ENCODE measurements at places on chromosomes 1 and 21.

DNA sequence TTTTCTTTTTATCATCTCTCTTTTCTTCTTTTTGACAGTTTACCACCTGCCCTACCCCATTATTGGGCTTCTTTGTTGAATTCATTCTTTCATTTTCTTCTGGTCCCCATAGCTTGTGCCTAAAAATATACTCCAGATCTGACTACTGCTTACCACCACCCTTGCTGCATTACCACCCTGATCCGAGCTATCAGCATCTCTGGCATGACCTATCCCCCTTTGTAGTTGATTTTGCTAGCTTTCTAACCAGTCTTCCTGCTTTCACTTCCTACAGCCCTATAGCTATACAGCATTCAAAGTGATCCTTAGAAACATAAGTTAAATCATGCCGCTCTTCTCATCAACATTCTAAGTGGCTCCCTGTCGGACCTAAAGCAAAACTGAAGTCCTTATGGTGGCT, 59.4 kb upstream of the MPC2 start:
- no peak for DNase-seq

- DNase-seq: no peak
Observed at GRCh38 chr1:201942129-201942495, 4.2 kb downstream of the LMOD1 start.

GRCh38 chr1:81407000-81407821, 393.5 kb upstream of the ADGRL2 start:
- no peak for DNase-seq

- DNase-seq: no peak
Observed at GRCh38 chr1:201535046-201535918, 3.6 kb upstream of the NAV1 start.

GRCh38 chr1:180505732-180506335, 3.5 kb upstream of the ACBD6 start:
- no peak for DNase-seq

DNA sequence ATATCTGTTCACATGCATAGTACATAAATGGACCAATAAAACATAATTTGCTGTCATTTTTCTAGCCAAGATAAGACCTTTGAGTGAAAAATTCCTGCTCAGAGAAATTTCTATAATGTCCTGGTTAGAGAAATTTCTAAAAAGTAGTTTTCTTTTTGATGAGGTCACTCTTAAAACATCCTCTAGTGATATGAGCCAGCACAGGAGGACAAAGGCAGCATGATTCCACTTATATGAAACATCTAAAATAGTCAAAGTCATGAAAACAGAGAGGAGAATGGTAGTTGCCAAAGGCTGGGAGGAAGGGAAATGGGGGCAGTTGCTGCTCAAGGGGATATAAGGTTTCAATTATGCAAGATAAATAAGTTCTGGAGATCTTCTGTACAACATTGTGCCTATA, 239.4 kb downstream of the BACH1 start:
- no peak for DNase-seq

DNA sequence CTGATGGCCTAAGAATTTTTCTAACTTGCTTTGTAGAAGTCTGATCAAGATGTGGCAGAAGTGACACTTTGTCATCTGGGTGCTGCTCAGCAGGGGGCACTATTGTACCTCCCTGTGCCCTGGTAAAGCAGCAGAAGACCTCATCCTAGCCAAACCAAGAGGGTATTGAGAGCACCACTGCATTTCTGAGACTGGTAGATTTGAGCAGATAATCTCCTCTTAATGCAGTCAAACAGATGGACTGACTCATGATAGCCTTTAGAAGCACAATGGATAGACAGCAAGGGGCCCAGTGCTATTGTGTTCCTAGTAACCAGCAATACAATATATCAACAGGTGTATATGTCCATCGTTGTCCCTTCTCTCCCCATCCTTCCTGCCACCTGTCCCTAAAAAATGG, 5.7 kb downstream of the TPM3 start:
- peak; percentile 47 for DNase-seq

- DNase-seq: no peak
Observed at GRCh38 chr1:217857061-217857460, 225.9 kb downstream of the SPATA17 start.

DNA sequence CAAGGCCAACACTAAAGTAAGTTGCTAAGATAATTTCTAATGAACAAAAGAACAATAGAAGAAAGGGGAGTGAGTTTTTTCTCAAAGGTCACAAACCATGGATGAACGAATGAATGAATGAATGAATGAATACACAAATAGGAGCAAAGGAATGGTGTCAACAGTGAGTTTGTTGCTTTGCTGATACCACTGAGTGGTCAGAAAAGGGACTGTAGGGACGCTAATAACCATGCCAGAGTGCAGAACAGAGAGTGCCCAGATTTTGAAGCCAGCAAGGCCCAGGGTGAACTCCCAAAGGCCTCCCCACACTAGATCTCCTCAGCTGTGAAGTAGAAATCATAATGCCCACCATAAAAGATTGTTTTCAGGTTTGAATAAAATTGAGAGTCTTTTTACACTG, 15.9 kb downstream of the CD58 start:
- no peak for DNase-seq

GRCh38 chr21:26096494-26097371, 73.8 kb downstream of the APP start:
- DNase-seq: no peak

GRCh38 chr1:206912445-206913095, 9.2 kb downstream of the FCMR start:
- peak; percentile 50 for DNase-seq

- no peak for DNase-seq
Observed at GRCh38 chr1:117803318-117803717, 126.1 kb downstream of the GDAP2 start.

- DNase-seq: no peak
Observed at GRCh38 chr1:96515430-96515829, 206.2 kb upstream of the PTBP2 start.

DNA sequence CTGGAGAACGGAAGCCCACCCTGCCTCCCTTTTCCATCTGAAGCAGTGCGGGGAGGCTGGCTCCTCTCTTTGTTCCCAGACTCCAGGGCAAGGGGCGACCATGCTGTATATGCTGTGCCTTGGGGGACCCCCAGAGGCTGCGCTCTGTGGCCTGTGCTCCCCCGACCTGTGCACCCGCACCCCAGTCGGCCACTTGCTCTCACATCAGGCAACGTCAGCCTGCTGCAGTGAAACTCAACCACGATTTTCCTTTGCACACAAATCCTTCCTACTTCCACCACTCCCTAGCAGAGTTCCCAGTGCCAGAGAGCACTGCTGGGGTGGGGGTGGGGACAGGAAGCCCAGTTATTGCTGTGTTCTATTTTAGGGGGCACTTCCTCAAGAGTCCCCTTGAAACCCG, 52.5 kb downstream of the SIM2 start:
- no peak for DNase-seq

- no peak for DNase-seq
Observed at GRCh38 chr1:87403061-87403820, 74.6 kb downstream of the LMO4 start.

GRCh38 chr1:69568421-69569174, 876 bp downstream of the LRRC7 start:
- DNase-seq: no peak

DNA sequence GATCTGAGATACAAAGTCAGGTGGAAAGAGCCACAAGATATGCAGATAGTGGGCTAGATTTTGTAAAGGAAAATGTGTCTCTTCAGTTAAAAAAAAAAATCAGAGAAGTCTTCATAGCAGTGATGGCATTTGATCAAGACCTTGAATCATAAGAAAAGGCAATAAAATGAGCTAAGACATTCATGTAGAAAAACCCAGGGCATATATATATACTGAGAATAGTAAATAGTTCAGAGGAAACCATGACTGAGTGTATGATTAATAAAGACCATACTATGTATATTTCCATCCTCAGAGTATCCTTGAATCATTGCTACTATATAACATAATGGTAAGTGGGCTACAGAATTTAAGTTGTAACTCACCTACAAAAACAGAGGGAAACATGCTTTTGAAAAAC, 321.7 kb upstream of the NR5A2 start:
- DNase-seq: no peak

- DNase-seq: no peak
Observed at GRCh38 chr1:181040284-181040865, 6.6 kb downstream of the MR1 start.

DNA sequence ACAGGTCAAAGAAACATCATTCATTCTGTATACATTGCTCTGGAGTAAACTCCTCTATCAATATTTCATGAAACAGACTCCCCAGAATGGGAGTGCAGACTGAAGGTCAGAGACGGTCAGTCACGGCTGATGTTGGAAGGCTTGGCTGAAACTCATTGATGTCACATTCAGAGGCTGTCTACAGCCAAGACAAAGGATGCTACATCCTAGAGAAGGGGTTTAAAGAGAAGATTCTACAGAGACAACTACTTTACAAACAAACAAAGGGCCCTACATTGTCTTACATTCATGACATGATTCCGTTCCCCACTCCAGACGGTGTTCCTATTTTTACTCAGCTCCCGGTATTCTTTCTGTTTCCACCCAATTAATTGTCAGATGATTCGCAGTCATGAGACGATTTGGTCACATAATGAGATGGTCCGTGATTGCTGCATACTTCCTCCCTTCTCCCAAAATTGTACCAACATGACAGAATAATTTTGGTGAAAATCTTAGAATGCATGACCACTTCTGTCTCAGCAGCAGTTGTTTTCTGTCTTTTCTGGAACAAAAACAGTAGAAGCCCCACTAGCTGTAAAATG, 73.8 kb upstream of the VAV3 start:
- no peak for DNase-seq

- peak; percentile 56 for DNase-seq
Observed at GRCh38 chr21:45592208-45592619, 50.0 kb upstream of the SLC19A1 start.

DNA sequence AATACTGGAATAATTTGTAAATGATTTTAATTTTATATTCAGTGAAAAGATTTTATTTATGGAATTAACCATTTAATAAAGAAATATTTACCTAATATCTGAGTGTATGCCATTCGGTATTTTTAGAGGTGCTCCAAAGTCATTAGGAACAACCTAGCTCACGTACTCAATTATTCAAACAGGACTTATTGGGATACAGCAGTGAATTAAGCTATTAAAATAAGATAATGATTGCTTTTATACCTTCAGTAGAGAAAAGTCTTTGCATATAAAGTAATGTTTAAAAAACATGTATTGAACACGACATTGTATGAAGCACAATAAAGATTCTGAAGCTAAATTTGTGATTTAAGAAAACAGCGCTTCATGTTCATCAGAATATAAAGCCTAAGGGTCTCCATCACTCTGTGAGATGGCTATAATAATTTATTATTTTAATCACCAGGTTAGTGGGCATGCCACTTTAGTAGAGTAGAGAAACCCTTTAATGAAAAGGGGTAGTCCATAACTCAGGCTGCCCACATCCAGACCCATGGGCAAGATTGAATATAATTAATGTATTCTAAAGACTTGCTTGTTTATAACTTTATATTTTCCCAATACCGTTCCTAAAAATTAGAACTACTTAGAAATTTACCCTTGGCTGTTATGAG, 3.2 kb downstream of the CCN1 start:
- no peak for DNase-seq

DNA sequence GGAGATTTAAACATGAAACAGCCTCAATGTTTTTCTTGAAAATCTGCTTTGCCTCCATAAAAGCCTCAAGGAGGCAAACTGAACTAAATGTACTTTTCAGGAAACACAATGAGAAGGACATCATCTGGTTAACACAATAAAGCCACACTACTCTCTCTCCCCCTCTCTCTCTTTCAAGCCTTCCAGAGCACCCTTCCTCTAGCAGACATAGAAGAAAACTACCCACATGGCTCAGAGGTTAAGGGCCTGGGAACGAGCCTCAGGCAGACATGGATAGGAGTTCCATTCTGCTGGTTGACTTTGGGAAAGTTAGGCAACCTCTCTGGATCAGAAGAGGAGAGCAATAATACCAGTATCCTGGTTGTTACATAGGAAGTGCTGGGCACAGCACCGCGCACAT, 42.9 kb downstream of the RUNX1 start:
- no peak for DNase-seq

GRCh38 chr1:23211955-23212354, 5.3 kb downstream of the HTR1D start:
- no peak for DNase-seq

DNA sequence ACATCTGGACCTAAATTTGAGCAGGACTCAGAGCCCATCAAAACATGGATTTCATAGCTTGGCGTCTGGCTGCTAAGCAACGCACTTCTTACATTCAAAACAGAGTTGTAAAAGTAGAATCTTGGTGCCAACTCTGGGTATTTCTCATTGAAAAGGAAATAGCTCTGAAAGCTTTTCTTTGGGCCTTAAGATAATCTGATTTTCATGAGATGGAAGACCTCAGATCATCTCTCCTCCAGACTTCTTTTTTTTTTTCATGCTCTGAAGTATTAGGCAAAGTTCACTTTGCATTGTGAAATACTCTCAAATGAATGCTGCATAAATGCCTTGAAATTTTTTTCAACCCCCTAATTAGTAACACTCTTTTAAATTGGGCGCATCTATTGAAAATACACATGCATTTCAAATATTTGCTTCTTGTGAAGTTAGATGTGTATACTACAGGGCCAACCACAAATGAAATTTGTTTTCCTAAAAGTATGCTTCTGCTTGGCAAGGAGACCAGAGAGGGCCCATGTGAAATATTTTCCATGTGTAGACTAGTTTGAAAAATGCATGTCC, 4.2 kb downstream of the ADAMTS5 start:
- DNase-seq: no peak

- DNase-seq: no peak
Observed at GRCh38 chr1:45375104-45376090, 35.2 kb upstream of the MUTYH start.

GRCh38 chr1:23114424-23115079, 54.1 kb downstream of the LUZP1 start:
- DNase-seq: no peak

DNA sequence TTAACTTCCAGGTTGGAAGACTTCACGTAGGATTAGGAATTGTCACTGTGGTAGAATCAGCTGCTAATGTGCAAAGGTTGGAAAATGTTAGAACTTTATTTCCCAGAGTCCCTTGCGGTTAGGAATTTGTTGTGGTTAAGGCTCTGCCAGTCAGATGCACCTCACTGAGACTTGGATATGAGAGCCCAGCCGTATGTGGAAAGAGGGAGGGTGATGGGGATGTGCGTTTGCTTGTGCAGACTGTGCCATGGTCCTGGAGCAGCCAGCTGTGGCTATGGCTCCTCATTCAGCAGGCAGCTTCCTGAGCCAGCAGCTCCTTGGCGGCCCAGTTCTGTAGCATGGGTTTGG, 12.5 kb downstream of the S100A10 start:
- DNase-seq: no peak

GRCh38 chr1:36400825-36401601, 3.3 kb upstream of the LSM10 start:
- DNase-seq: no peak

GRCh38 chr1:22359427-22359826, 92.2 kb upstream of the ZBTB40 start:
- no peak for DNase-seq

DNA sequence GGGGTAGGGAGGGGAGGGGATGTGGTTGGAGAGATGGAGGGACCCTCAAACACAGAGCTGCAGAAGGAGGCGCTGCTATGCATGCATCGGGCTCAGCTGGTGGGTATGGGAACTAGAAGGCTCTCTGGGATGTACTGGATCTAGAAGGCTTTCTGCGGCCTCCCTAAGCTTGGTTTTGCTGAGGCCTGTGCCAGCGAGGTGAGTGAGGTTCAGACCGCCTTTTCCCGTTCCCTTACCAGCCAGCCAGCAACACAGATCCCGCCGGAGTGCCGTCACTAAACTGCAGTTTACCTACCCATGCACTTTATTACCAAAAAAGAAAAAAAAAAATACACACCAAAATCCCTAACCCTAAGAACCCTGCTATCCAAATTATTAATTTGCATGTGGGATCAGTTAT, 180.2 kb downstream of the PRDM16 start:
- DNase-seq: no peak

GRCh38 chr1:240630409-240630808, 18.5 kb upstream of the GREM2 start:
- no peak for DNase-seq

Measured in effector CD4-positive, alpha-beta T cell (primary cell).